ENCODE measurements at places on chromosomes 3 and 15.

GRCh38 chr3:4751502-4752101 is 227.6 kb upstream of the BHLHE40 start:
- no peak for DNase-seq

- no peak for DNase-seq
Measured at GRCh38 chr3:72041076-72041475, 256.1 kb upstream of the PROK2 start.

DNA sequence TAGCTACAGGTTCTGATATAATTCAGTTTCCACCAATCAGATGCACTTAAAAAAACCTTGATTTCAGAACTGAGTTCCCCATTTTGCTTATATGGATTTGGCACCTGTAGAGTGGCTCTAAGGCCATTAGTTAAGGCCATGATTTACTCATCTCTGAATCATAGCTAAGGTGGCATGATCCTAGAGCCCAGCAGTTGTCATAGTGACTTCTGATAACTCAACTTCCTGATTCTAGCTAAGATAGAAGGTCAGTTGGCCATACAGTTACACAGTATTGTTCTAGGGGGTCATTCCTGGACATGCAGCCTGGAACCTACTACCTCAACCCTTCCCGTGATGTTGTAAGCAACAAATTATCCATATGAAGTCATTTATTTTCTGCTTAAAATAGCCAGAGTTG is 15.9 kb upstream of the TMEM87A start:
- DNase-seq: no peak

GRCh38 chr3:126530171-126531050 is 6.5 kb downstream of the CHST13 start:
- no peak for DNase-seq

GRCh38 chr15:66144978-66145725 is 108.4 kb downstream of the MEGF11 start:
- no peak for DNase-seq

GRCh38 chr3:126019683-126020082 is 50.7 kb downstream of the ROPN1B start:
- DNase-seq: no peak

DNA sequence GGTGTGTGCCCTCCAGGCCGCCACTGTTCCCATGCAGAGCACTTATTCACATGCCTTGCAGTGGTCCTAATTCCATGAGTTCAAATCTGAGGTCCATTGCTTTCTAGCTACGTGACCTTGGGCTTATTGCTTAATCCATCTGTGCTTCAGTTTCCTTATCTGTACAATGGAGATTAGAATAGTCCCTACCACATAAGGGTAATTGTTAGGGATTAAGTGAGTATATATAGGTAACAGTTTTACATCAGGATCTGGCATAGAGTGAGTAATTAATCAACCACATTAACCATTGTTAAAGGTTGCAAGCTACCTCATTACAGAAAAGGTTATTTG is 7.6 kb downstream of the CPN2 start:
- DNase-seq: no peak

DNA sequence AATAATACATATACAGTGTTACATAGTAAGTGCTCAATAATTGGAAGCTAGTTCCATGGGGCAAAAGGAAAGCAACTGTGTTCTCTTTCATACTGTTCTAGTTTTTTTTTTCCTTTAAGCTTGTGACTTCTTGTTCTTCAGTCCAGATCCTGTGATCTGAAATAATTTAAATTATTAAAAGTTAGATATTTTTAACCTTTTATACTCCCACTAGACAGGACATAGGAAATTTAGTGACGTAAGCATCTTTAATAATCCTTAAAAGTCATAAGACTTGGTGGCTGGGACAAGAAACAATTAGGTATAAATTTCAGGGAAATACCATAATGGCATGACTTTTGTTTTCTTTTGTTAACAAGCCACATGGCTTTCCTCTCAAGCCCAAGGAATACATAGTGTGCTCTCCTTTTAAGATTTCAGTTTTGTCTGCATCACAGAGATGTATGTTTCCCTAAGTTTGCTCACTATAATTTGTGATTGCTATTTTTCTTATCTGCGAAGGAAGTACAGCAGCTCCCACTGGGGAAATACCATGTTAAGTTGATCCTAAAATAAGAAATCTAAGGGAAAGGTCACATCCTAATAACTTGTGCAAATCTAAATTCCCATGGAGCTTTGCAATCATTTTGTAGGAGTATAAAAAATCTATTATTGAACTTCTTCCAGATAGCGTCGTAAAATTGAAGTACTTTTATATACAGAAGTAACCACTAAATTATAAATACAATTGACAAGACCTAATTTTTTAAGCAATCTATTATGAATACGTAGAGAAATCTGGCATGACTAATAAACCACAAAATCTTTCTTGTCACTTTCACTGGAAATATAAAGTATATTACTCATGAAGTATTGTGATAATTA is 30.1 kb downstream of the PPARG start:
- DNase-seq: no peak

DNA sequence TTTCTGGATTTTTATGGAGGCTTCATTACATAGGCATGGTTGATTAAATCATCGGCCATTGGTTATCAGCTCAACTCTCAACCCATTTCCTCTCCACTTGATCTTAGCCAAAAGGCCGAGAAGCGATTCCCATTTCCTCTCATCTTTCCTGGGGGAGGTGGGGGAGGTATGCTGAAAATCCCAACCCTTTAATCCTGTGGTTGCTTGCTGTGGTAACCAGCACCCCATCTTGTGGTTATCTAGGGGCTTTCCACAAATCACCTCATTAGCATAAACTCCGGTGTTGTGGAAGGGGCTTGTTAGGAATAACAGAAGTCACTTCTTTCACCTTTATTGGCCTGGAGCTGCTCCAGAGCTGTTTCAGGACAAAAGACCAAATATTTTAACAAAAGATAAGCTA is 20.9 kb downstream of the PDE8A start:
- peak; percentile 19 for DNase-seq

GRCh38 chr3:156148946-156149381 is 28.6 kb downstream of the KCNAB1 start:
- no peak for DNase-seq

DNA sequence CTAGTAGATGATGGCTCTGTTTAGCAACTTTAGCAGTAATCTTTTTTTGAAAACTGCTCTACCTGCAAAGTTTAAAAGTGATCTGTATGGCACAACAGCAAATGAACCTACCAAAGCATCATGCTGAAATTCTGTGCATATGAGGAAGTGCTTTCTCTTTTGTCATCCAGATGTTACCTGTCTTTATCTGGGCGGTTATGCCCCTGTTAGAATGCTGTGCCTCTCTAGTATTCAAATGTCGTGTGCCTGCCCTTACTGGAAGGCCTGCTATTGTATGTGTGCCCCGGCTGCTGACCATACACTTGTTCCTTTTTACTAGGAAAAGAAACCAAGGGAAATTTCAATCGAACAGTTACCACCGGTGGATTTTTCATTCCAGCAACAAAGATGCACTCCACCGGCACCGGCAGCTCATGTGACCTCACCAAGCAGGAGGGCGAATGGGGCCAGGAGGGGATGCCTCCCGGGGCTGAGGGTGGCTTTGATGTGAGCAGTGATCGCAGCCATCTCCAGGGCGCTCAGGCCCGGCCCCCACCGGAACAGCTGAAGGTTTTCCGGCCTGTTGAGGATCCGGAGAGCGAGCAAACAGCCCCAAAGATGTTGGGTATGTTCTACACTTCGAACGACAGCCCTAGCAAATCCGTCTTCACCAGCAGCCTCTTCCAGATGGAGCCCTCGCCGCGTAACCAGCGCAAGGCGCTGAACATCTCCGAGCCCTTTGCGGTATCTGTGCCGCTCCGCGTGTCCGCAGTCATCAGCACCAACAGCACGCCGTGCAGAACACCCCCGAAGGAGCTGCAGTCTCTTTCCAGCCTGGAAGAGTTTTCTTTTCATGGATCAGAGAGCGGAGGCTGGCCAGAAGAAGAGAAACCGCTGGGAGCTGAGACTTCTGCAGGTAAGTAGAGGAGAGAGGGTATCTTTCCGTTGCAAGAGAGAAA is 61.6 kb downstream of the TMEM39A start:
- peak; percentile 45 for DNase-seq

DNA sequence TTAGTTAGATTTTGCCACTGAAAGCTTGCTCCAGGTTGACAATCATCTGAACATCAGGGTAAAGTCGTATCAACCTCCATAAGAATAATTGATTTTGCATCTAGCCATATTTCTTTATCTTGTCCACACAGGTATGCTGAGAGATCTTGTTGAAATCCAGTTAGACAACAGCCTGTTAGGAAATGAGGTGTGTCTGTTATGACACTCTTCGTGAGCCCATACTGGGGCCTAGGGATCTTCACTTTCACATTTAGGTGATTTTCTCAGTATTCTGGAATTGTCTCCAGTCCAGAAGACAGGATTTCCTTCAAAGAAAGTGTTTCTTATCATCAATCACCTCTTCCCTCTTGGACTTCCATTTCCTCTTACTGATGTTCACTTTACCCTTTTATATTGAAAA is 18.1 kb downstream of the DNAJB11 start:
- no peak for DNase-seq

DNA sequence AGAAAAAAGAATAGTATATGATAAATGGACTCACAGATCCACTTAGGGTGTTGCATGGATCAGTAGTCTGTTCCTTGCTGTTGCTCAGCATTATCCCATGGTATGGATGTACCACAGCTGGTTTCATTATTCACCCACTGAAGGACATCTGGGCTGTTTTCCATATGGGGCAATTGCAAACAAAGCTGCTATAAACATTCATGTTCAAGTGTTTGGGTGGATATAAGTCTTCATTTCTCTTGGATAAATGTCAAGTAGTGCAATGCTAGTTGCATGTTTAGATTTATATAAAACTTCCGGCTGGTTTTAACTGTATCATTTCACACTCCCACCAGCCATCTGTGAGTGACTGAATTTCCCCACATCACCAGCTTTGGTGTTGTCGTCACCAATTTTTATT is 137.7 kb downstream of the ASB7 start:
- DNase-seq: no peak

- DNase-seq: peak; percentile 52
Measured at GRCh38 chr15:80567721-80568157, 127.4 kb upstream of the ABHD17C start.

DNA sequence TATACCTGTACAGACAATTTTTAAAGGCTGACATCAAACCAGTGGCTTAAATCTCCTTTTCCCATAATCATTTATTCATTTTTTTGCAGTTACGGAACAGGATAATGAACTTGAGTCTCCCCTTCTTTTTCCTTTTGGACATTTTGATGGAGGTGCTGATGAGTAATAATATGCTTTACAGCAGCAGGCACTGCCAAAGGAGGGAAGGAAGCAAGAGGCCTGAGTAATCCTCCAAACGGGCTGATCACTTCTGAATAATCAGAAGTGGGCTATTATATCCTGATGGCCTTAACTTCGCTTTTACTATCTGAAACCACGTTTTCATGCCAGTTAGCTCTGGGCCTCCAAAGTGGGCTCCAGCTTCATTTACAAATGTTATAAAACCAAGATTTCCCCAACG is 527.2 kb downstream of the FOXP1 start:
- DNase-seq: no peak

GRCh38 chr3:105490045-105490444 is 123.3 kb downstream of the ALCAM start:
- no peak for DNase-seq

DNA sequence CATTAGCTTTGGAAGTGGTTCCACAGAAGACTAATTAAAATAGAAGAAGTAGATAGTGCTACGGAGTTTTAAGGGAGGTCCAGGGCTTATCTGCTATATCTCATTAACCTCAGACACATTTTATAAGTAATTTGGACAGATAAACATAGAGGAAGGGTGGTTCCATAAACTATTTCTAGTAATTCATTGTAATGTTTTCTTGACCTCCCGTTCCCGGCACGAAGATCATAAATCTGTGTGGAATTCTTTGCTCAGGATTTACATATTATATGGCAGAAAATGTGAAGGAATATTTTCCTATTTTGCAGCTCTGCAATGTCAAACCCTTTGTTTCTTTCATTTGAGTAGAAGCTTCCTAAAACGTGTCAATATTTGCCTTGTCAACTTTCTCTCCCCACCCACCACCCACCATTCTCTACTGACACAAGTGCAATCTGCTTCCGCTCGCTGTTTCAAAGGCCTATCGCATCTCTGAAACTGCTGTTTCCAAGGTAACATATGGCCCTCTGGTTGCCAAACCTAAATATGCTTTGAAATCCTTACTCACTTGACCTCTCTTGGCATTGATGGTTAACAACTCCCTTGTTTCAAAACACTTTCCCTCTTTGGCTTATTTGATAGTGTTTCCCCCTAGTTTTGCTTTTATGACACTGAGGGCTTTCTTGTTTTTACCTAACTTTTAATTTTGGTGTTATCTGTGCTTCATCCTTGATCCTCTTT is 21.4 kb upstream of the PLSCR5 start:
- DNase-seq: no peak

DNA sequence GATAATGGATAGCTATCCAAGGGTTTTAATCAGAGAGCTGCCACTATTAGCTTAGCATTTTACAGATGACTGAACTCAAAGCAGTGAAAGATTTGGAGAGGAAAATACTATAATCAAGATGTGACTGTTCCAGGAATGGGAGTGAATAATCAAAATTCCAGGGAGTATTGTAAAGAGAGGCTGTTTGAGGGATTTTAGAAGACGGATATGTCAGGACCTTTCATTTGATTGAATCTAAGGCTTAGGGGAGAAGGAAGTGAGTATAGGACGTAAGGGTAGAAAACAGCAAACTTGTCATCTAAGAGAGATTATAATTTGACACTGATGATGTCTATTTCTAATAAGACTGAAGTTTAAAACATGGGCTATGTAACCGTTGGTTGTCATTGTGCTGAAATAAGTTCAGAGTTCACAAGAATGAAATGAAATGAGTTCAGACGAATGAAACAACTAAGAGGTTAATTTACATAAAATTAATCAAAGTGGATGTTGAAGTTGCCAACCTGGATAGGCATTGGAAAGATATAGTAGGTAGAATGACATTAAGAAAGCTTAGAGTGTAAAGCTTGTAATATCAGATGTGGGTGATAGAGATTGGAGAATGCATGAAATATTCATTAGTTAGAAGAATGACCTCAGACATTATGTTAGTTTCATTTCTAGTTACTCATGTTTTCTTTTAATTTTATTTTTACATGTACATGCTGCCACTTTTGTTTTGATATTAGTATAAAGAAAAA is 842.8 kb downstream of the SI start:
- DNase-seq: no peak

DNA sequence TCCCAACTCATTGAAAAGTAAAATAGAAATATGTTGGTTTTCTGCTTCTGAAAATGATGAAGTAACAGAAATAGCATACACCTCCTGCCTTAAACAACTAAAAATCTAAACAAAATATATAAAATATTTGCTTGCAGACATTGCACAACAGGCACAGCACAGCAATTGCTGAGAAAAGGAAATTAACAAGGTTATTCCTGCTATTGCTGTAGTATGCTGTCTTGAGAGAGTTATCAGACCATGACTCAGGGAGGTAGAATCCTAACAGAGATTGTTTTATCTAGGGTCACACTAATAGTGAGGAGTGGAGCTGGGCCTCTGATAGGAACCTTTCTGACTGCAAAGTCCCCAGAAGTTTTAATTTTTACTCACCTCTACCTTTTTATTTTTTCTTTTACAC is 72.6 kb downstream of the ZBTB20 start:
- DNase-seq: no peak

- DNase-seq: no peak
Measured at GRCh38 chr15:60135961-60136360, 131.8 kb downstream of the FOXB1 start.
